T-helper 17 cell (primary cell): ENCODE measurements at places on chromosomes 1 and 21.

DNA sequence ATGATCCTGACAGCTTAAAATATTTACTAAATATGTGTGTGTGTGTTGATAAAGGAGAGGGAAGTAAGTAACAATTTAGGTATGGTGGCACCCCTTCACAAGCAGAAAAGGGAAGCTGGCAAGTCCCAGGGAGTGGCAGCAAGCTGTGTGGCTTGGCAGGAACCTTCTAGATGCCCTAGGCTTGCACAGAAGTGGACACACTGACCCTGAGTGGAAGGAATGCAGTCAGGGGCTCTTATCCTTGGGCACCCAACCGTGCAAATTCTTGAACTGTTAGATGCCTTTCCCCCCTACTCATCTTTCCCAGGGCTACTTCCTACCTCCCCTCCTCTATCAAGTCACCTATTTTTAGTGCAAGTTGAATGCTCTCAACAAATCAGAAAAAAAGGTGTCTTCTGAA lies 18.9 kb downstream of the ACP6 start:
- no peak for DNase-seq

- DNase-seq, result no peak
Observed at GRCh38 chr1:33660244-33660643, 187.8 kb downstream of the ZSCAN20 start.

DNA sequence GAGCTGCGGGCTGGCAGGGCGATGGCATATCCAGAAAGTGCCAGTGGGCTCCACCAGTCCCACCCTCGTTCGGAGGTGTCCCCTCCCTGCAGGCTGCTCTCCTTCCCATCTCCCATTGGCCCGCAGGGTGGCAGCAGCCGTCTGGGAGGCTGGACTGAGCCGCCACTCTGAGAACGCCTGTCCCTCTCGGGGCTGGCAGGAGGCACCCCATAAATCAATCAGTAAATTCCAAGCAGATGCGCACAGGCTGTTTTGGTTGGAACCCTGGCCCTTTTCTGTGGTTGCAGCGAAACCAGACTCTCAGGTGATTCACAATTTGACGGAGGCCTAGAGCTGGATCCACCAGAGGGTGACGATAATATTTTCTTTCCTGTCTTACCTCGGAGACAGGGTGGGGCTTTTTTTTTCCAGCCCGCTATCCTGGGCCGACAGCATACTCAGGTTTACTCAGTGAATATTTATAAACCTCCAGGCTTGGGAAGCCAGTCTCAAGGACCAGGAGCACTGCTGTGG lies 99.7 kb downstream of the GLIS1 start:
- DNase-seq, result no peak

DNA sequence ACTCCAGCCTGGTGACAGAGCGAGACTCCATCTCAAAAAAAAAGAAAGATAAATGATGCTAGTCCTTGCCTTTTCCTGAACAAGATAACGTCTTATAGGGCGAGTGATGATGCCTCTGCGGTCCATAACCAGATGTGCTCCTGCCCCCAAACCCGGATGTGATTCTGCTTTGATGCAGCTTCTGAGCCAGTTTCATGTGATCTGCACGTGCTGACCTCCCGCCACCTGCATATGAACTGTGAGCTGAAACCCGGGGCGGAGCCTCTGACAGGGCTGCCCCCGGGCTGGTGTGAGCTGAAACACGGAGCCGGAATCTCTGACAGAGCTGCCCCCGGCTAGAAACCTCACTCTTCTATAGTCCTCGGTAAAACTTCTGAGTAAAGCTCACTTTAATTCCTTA lies 1.3 kb downstream of the KRTAP12-4 start:
- DNase-seq, result no peak

GRCh38 chr1:36851087-36851486 lies 183.2 kb downstream of the GRIK3 start:
- DNase-seq, result no peak

- DNase-seq, result no peak
Observed at GRCh38 chr1:59678040-59678439, 136.7 kb upstream of the HOOK1 start.

DNA sequence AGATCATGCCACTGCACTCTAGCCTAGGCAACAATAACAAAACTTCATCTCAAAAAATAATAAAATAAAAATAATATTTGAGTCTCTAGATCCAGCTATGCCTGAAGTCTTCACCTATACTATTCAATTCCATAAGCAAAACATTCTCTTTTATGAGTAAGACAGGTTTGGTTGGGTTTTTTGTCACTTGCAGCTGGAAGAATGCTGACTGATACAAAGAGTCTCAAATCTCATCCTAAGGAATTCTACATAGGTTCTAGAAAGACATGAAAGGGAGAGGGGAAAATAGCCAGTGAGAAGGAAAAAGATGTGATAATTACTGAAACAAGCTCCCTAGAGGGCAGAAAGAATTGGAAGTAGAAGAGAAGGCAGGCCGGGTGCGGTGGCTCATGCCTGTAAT lies 30.4 kb upstream of the MED18 start:
- DNase-seq, result no peak

- no peak for DNase-seq
Observed at GRCh38 chr1:110187139-110187890, 22.8 kb upstream of the KCNC4 start.

DNA sequence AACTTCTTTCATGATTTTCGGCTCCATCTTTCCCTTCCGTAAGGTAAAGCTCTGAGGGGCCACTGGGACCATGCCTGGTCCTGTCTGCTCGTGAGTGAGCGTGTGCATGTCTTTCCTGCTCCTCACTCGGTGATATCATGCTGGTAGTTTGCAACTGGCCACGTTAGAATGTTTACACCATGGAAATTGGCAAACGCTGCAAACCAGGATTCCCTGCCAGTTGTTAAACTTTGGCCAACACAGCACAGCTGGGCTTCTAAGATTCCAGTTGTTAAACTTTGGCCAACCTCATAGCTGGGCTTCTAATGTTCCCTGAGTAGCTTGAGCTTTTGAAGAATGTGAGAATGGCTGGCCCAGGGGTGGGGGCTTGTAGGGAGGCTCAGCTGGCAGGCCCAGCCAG lies 68.0 kb upstream of the ACTL8 start:
- DNase-seq, result no peak

GRCh38 chr1:222583079-222583478 lies 6.7 kb downstream of the TAF1A start:
- no peak for DNase-seq

GRCh38 chr1:1431845-1432273 lies 3.6 kb upstream of the VWA1 start:
- DNase-seq, result no peak

GRCh38 chr1:11429226-11429625 lies 49.7 kb upstream of the DISP3 start:
- DNase-seq, result no peak

DNA sequence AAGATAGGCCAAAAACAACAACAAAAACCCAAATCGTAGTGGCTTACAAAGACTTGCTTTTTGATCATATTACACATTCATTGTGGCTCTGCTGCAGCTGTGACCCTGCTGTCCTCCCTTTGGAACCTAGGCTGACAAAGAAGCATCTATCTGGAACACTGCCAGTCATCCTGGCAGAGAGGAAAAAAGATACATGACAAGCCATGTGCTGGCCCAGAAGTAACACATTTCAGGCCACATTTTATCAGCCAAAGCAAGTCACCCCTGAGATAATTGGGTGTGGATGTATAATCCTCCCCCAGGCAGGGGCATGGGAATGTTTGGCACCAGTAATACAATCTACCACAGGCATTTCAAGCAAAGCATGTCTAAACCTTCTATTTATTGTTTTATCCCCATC lies 37.2 kb upstream of the AGO1 start:
- no peak for DNase-seq

DNA sequence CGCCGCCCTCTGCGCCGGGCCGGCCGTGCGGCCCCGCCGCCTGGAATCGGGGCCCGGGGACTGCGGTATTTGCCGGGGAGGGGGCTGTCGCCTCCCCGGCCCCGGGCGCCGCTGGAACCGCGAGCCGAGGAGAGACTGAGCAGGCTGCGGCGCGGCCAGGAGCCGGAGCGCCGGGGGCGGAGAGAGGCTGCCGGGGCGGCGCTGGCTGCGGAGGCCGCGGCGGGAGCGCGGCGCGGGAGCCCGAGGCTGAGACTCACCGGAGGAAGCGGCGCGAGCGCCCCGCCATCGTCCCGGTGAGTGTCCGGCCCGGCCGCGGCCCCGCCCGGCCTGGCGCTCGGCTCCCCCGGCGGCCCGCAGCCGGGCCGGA lies 746 bp downstream of the DYRK1A start:
- no peak for DNase-seq

DNA sequence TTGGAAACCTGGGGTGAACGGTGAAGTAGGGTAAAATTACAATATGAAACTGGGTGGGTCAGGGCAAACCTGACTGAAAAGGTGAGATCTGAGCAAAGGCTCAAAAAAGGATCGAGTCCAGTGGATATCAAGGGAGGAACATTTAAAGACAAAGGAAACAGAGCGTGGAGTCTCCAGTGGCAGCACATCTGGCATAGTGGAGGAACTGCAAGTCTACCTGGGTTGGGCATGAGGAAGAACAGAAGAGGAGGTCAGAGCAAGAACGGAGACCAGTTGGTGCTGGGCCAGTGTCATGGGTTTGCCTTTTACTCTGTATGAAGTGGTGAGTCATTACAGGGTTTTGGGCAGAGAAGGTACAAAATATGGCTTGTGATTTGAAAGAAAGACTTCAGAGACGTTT lies 163.7 kb downstream of the NTPCR start:
- no peak for DNase-seq

GRCh38 chr1:62589321-62589720 lies 8.0 kb upstream of the ANGPTL3 start:
- DNase-seq, result no peak

GRCh38 chr1:93056214-93056613 lies 22.9 kb upstream of the MTF2 start:
- DNase-seq, result no peak

DNA sequence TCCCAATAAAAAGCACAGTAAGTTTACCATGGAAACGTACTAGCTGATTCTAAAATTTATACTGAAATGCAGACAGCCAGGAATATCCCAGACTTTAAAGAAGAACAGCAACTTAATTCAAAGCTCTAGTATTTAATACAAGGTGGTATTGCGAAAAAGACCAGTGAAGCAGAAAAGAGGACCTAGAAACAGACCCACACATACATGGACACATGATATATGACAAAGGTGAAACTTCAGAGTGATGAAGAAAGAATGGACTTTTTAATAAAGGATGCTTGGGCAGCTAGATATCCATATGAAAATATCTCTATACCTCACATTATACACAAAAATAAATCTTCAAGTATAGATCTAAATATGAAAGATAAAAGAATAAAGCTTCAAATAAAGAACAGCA lies 62.6 kb downstream of the COP1 start:
- no peak for DNase-seq
